Fibroblast of skin of left biceps (primary cell): ENCODE measurements at places on chromosomes 7 and 10.
A peak's percentile ranks its signal among the peaks of the same experiment; 100 is the strongest.

- DNase-seq = no peak
Measured at GRCh38 chr7:132511387-132511786, 64.9 kb downstream of the PLXNA4 start.

GRCh38 chr7:91784469-91784868 lies 96.0 kb downstream of the MTERF1 start:
- peak; percentile 38 for DNase-seq

- no peak for DNase-seq
Measured at GRCh38 chr10:113292086-113292485, 260.8 kb upstream of the HABP2 start.

DNA sequence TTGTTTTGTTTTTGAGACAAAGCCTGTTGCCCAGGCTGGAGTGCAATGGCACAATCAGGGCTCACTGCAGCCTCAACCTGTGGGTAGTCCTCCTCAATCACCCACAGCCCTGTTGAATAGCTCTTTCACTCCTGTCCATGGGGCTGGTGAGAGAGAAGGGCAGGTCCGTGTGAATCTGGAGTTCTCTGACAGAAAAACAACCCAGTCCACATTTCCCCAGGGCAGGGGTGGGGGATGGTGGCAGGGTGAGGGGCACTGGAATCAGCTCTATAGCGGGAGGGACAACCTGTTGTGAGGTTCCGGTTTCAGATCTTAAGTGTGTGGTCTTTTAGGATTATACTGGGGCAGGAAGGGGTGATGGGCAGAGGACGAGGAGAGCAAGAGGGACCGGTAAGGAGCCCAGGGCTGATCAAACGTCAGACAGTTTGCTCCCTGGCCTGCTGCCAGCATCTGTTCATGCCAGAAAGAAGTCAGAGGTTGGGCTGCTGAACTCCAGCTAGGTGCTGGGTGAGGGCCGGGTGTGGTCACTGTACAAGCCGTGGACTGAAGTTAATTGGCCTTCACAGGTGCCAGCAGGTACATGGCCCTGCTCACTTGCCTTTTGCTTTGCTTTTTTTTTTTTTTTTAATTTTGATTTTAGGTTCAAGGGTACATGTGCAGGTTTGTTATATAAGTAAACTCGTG lies 33.2 kb upstream of the MKRN1 start:
- no peak for DNase-seq

GRCh38 chr7:142689439-142690120 lies 59.7 kb upstream of the PRSS1 start:
- no peak for DNase-seq

DNA sequence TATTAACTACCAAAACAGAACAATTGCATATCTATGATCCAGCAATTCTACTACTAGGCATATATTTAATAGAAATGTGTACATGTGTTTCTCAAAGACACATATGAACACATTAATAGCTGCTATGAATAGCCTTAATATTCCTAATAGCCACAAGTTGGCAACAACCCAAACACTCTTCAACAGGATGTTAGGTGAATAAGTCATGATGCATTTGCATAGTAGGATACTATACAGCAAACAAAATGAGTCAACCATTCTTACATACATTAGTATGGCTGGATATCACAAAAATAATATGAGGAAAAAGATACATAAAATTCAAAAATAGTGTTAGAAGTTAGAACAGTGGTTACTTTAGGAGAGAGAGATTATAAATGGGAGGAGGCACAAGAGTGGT lies 26.8 kb upstream of the ZNF746 start:
- DNase-seq = no peak

DNA sequence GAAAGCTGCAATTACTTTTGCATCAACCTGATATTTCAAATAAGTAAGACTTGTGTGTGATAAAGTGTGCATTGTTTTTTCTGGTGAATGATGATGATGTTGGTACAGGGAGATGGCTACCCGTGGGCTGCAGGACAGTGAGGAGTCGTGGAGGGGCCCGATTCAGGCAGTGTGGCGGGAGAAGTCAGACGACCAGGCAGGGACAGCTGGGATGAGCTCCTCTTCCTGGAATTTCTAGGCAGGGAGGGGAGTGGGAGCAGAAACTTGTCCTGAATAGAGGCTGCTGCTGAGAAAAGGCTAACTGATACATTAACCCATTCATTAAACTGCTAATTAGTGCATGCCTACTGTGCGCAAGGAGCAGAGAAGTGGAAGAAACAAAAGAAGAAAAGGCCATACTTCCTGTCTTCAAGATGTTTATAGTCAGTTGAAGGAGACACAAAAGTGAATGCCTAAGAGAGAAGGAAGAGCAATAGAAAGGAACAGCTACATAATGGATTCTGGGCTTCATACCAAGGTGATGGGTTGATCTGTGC lies 9.3 kb upstream of the GATAD1 start:
- DNase-seq = no peak

- DNase-seq = peak; percentile 60
Measured at GRCh38 chr7:131109759-131110296, 217.8 kb upstream of the MKLN1 start.

DNA sequence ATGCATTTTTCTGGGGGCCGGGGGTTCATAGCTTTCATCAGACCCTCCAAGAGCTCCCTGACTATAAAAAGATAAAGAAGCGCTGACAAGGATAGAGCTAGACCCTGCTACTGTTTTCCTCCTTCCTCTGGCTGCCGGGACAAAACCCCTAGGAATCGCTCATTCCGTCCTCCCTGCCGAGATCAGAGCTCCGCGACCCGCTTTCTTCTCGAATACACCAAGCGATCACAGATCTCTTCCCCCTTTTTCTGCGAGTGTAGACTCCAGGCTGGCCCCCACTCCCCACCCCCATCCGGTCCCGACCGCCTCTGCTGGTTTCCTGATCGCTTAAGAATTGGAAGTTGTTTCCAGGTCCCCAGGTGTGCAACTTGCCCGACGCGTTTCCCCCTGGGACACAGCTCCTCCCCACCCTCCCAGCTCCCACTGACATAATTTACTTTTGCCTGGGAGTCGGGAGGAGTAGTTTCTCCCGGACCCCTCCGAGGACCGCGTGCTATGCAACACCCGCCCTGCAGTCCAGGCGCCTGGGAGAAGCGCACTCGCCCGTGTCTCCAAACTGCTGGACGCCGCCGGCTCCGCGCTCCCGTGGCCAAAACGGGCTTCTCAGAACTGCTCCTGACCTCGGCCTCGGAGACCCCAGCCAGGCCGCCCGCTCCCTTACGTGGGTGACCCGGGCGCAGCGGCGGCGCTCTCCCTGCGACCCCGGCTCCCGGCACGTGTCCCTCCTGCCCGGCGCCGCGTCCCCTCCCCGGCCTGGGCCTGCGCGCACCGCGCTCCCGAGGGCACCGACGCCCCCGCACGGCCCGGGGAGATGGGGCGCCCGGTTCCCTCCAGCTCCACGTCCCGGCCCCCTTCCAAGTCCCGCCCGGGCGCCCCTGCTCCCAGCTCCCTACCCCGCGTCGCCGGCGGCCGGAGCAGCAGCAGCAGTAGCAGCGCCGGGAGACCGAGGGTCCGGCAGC lies 552 bp downstream of the IL15RA start:
- DNase-seq = no peak
